ENCODE measurements at places on chromosomes 3 and 15.
A peak's percentile ranks its signal among the peaks of the same experiment; 100 is the strongest.

- DNase-seq, result no peak
Observed at GRCh38 chr15:83698294-83698693, 44.4 kb downstream of the ADAMTSL3 start.

DNA sequence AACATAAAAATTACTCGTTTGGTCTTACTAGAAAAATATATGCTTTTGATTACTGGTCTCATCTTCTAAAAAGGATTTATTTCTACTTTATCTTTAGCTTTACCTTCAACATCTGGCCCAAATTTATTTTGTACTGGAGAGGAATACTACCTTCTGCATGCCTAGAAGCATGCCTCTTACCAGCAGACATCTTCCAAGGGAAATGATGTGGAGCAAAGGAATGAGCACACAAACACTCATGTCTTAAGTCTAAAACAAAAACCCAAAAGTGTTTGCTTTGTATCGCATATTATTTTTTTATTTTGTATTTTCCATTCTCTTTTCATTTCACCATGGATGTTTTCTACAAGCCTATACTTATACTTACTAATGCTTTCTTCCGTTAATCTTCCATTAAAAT is 304.6 kb upstream of the KCNMB2 start:
- DNase-seq, result no peak

GRCh38 chr15:43153269-43153668 is 19.9 kb downstream of the TMEM62 start:
- no peak for DNase-seq

GRCh38 chr3:99635348-99635747 is 3.0 kb upstream of the COL8A1 start:
- DNase-seq, result no peak

DNA sequence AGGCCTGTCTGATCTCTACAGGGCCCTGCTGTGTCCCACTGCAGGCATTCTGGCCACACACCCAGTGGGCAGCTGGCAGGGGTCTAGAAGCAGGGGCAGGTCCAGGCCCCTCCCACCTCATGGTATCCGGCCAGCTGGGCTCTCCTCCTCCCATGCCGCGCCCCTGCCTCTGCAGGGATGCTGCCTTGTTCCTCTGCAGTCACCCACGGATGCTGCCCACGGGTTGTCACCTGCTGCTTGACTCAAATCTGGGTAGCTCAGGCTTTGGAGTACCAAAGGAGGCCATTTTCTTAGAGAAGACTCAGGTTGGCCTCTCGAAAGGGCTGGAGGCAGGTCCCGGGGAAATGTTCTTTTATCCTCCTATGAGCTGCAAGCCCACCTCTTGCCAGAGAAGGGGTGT is 25.0 kb downstream of the EFCAB12 start:
- no peak for DNase-seq

DNA sequence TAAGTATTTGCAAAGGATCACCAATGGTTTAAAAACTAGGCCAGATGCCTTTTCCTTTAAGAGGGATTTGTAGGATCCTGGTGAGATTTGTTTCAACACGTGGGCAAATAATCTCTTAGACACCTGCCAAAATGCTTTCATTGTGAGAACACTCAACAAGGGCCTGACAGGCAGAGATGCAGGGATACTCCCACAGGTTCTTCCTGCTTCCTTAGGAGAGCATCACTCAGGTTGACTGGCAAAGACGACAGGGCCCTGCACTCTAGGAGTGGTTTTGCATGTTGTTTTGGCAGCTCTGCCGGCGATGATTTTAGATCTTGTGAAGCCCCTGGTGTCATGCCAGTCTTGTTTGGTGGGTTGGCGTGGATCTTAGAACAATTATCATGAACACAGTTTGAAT is 184.5 kb downstream of the NR1D2 start:
- no peak for DNase-seq

DNA sequence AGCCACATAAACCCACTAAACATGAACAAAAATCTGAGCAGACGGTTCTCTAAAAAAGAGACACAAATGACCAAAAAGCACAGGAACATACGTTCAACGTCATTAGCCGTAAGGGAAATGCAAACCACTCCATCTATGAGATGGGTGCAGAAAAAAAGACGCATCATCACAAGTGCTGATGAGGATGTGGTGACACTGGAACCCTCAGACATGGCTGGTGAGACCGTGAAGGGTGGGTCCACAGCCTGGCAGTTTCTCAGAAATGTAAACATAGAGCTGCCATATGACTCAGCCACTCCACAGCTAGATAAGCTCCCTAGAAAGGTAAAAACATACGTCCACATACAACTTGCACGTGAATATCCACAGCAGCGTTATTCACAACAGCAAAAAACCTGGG is 23.3 kb downstream of the PCSK6 start:
- DNase-seq, result no peak

- no peak for DNase-seq
Observed at GRCh38 chr3:142500211-142500610, 52.4 kb upstream of the XRN1 start.

- no peak for DNase-seq
Observed at GRCh38 chr3:135992072-135992471, 26.5 kb downstream of the PPP2R3A start.

DNA sequence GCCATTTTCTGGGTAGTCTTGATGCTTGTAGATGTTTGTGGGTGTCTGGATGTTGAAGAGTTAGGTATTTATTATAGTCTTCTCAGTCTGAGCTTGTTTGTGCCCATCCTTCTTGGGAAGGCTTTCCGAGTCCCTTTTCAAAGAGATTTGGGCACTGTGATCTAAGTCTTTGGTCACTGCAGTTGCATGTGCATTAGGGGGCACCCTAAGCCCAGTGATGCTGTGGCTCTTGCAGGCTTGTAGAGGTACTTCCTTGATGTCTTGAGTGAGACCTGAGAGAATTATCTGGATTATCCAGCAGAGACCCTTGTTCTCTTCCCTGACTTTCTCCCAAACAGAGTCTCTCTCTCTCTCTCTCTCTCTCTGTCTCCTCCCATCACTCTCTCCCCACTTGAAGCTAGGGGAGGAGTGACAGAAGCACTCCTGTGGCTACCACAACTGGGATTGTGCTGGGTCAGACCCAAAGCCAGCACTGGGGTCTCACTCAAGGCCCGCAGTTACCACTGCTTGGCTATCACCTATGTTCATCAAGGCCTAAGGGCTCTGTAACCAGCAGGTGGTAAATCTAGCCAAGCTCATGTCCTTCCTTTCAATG is 68.5 kb downstream of the TMCO5A start:
- DNase-seq, result peak; percentile 30

- peak; percentile 2 for DNase-seq
Observed at GRCh38 chr3:69647511-69648110, 91.7 kb upstream of the MITF start.

DNA sequence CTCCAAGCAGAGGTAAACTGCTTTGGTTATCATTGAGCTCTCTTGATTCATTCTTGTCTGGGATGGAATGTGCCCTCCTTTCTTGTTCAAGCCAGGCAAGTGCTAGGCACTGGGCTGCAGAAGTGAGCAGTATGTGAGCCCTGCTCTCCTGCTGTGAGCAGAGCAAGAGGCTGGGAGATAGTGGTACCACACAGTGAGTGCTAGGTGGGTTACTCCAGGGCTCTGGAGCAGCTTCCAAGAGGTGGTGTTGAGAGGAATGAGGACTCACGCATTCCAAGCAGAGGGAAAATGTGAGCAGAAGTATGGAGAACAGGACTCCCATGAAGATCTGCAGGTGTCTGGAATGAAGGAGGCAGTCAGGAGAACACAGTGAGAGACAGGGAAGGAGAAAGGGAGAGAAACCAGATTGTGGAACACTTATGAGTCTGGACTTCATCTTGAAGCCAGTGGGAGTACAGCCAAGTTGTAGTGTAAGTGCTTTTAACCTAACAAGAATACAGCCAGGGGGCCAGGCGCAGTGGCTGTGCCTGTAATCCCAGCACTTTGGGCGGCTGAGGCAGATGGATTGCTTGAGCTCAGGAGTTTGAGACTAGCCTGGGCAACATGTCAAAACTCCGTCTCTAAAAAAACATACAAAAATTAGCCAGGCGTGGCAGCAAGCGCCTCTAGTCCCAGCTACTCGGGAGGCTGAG is 199.9 kb upstream of the CTDSPL start:
- DNase-seq, result no peak

DNA sequence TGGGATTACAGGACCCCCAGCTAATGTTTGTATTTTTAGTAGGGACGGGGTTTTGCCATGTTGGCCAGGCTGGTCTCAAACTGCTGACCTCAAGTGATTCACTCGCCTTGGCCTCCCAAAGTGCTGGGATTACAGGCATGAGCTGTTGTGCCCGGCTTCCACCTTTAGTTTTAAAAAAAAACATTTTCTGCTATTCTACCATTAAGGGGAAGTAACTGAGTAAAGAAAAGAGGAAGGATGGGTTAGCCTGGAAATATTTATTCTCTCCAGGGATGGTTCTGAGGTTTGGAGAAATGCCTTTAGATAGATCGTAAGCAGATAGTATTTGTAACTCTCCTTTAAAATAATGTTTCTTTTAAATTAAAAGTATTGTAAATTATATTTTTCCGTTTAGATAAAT is 3.1 kb downstream of the AP4E1 start:
- no peak for DNase-seq

GRCh38 chr15:89693696-89694095 is 3.1 kb downstream of the WDR93 start:
- DNase-seq, result no peak

DNA sequence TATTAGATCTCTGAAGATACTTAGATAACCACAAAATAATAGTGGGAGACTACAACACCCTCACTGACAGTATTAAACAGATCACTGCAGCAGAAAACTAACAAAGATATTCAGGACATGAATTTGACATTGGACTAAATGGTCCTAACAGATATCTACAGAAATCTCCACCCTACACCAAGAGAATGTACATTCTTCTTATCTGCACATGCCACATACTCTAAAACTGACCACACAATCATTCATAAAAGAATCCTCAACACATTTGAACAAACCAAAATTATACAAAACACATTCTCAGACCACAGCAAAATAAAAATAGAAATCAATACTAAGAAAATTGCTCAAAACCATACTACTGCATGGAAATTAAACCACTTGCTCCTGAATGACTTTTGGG is 116.3 kb downstream of the DTWD1 start:
- no peak for DNase-seq

DNA sequence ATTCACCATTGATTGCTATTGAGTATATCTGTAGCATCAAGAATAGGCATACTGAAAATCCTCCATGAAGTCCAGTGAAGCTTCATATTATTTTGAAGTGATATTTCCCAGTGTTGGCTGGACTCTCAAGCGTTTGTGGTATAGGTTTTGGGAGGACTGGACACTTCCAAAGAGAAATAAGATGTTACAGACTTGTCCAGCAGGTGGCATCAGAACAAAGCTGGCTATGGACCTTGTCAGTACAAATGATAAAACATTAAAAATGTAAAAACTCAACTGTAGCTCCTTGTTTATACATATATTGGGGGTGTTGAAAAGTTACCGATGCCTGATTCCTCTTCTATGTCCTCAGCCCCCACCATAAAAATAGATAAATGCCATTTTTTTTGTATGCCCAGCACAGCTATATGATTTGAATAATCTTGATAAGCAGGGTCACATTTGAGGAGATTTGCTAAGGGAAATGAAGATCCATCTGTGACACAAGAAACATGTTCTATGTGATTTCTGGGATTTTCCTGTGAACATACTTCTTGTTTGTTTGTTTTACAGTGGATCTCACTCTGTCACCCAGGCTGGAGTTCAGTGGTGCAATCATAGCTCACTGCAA is 54.5 kb upstream of the GOLGA6B start:
- DNase-seq, result peak; percentile 46

DNA sequence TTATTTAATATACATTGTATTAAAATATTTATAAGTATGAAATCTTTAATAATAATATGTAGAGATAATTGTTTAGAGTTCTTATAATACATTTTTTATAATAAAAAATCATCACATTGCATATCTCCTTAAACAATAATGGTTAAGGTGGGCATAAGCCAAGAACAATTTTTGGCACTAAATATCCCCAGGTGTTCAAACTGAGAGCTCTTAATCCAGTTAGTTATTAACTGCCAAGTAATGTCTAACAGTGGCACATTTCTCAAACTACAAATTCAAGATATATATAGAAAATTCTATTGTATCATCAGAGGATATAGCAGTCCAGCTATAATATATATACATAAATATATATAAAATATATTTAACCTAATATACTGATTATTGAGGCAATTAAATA is 680.8 kb downstream of the SI start:
- DNase-seq, result no peak

DNA sequence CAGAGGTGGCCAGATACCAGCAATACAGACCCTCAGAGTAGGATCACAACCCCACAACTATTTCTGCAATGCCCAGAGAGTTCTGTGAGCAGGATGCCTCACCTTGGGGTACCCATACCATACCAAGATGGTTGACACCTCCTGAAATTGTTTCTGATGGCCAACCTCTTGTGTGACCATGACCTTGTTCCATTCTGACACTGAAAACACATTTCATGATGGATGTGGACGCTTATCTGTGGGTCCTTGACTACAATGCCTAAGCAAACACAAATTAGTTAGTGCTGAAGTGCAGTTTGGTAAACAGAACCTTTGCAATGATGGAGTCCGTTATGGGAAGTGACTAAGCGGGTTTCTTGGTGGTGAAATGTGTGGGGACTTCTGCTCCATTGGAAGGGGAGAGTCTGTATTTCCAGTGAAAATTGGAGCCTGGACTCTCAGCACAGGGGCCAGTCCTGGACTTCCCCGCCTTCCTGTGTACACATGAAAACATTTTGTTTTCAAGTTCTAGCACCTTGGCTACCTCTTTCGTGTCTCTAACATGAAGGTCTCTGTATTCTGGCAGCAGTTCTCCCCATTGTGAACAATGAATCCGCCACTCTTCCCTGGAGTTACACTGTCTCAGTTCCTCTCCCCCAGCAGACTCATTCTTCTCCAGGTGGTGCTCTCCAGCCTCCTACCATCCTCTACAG is 106.2 kb downstream of the XXYLT1 start:
- no peak for DNase-seq

DNA sequence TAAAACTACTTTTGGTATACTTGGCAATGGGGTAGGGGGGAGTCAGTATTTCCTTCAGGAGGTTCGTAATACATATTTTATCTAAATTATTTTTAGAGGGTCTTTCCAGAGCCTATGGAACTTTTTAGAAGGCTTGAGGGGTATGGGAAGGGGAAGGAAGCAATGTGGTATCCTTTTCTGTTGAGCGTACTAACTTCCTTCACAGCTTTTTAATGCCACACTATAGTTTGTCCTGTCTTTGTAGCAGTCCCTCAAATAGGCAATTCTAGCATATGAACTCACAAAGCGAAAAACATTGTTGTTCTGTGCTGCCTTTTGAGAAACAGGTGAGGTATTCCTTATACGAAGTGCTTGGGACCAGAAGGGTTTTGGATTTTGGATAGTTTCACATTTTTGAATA is 22.3 kb upstream of the P2RY13 start:
- DNase-seq, result no peak

- DNase-seq, result no peak
Observed at GRCh38 chr15:90624278-90624981, 92.7 kb upstream of the BLM start.

- DNase-seq, result no peak
Observed at GRCh38 chr15:50068016-50068415, 51.0 kb downstream of the ATP8B4 start.

- no peak for DNase-seq
Observed at GRCh38 chr3:134337071-134337482, 37.2 kb downstream of the AMOTL2 start.

All from GM20000 (cell line).